Neural progenitor cell (in vitro differentiated cells): ENCODE measurements at places on chromosomes 7 and 10.

DNA sequence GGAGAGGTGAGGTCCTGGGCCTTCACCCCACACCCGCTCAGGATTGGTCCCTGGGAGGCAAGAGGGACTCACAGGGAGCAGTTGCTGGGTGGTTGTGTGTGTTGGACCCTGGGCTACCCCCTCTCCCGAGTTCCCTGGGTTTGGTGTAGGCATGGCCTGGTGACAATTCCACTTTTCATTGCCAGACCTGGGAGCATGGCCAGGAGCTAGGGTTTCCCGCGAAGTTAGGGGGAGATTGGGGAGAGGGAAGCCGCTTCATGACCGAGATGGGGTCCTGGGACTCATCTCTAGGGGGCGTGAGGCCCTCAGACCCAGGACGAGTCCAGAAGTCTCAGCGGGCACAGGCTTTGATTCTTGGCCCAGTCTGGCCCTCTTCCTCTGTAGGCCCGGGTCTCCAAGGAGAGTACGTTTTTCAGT, 606 bp downstream of the PALD1 start:
- DNase-seq = peak; percentile 41

DNA sequence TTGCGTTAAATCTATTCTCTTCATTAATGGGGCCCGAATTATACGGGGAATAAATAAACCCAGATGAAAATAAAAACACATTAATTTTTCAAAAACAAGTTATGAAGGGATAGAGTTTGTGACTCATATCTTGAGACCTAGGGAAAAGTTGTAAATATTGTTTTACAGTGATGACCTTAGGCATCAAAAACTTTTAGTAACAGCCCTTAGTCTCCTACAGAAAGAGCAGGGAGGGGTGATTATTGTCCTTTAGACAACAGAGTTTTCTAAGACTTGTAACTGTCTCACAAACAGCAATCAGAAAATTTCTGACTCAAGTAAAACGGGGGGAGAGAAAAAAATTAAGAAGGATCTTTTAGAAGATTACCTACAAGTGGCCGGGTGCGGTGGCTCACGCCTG, 102.7 kb downstream of the COL28A1 start:
- DNase-seq = no peak

- peak; percentile 22 for DNase-seq
These were observed 178.4 kb downstream of the ARHGAP12 start for GRCh38 chr10:31749981-31750840.

DNA sequence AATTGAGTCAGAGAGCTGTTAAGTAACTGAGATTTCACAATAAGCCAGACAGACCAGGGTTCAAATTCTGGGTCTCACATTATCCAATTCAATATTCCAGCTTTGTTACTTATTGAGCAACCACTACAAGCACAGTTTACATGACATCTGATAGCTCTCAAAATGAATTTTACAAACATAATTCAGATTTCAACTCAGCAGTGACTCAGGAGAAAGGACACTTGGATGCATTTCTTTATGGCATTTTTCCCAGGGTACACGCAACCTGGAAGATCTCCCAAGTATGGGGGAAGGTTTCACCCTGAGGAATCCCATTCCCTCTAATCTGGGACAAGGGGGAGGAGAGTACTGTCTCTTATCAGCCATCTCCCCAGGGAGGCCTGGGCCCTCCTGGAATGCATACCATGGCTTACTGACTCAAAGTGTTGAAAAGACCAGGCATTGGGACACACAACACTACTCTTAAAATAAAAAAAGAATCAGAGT, 102.4 kb downstream of the CFTR start:
- peak; percentile 17 for DNase-seq

DNA sequence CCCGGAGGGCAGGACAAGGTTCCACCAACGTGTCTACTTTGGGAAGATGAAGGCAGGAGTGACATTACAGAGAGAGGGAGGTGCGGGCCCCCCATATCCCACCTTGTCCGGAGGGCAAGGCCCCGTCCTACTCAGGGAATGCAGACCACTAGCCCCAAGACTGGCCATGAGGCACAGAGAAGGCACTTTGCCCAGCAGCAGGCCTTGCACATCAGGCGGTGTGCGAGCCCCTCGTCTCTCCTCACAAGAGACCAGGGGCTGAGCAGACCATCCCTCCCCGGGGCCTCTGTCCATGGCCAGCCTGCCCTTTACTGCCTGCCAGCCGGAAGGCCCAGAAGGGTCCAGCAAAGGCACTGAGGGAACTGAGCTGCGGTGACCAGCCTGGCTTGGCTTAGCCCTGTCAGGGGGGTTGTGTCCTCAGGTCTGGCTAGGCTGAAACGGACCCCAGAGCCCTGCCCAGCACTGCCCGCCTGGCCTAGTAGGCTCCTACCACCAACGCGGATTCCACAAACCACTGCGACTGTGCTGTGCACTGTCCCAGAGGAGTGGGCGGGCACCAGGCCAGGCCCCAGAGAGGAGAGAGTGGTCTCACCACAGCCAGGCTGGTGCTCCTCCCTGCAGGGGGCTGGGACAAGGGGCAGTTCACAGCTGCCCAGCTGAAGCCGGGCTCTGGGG, 16.7 kb downstream of the CAMK2B start:
- peak; percentile 41 for DNase-seq

DNA sequence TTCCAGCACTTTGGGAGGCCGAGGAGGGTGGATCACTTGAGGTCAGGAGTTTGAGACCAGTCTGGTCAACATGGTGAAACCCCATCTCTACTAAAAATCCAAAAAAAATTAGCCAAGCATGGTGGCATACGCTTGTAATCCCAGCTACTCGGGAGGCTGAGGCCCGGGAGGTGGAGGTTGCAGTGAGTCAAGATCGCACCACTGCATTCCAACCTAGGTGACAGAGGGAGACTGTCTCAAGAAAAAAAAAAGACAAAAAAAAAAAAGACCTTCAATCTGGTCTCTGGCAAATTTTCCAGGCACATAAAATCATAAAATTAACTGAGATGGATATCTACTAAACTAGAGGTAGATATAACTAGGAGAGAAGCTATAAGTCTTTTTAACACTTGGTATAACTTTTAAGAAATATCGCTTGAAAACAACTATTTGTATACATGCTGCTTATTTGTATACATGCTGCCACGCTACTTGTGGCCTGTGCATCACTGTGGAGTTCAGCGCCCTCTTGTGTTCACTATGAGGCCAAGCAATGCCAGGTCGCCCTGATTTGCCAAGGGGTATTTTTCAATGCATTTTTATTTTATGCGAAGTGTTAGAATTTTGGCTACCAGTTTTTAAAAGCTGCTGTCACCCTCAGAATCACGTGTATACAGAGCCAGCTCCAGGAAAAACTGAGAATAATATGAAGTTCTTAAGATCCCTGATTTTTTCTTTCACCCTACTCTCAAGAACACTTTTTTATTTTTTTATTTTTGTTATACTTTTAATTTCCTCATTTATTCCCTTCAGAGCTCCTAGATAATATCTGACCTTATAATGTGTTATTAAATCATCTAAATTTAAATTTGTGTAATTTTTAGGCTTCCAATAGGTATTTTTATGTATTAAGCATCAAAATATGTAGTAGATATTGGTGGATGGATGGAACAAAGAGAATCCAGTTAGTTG, 26.7 kb downstream of the CYCS start:
- peak; percentile 83 for DNase-seq

DNA sequence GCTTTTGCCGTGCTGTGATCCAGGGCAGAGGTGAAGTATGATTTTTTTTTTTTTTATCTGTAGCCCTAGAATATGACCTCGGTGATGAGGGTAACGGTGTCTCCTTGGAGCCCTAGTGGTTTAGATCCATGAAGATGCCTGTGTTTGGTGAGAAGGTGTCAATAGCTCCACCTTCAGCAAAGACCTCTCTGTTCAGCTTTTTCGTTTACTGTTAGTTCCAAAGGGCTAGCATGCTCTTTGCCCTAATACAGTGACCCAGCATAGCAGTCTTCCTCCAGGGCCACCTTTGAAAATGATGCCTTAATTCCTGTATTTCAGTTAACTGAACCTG, 746 bp upstream of the MRPS16 start:
- peak; percentile 13 for DNase-seq

- DNase-seq = no peak
These were observed 8.9 kb downstream of the GRID1 start for GRCh38 chr10:86357676-86358075.

DNA sequence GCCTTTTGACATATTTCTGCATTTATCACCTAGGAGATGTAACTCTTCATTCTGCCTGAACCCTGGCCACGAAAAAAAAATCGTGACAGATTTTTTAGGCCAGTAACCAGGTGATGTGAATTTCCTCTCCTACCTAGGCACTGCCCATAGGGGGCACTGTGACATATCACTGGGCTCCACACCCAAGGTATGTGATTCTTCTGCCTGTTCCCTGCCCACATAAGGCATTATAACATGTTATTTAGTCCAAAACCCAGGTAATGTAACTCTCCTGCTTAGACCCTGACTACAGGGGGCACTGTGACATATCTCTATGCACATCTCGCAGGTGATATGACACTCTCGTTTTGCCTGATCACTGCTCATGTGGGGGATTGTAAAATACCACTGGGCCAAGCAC, 29.5 kb upstream of the ZNF107 start:
- DNase-seq = no peak

DNA sequence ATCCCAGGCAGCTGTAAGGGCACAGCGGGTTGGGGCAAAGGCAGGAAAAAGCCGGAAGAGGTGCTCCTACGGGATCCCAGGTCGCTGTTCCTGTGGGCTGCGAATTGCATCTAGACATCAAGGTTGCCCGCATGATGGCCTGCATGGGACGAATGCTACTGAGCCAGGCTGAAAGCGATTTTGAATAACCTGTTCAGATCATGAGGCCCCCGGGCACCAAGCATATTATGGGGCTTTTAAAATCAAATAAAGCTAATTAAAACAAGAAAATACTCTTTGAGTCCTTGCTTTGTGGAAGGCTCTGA, 37.1 kb downstream of the CAMK2B start:
- no peak for DNase-seq

- no peak for DNase-seq
These were observed 13.2 kb downstream of the OSBPL3 start for GRCh38 chr7:24966802-24967201.

DNA sequence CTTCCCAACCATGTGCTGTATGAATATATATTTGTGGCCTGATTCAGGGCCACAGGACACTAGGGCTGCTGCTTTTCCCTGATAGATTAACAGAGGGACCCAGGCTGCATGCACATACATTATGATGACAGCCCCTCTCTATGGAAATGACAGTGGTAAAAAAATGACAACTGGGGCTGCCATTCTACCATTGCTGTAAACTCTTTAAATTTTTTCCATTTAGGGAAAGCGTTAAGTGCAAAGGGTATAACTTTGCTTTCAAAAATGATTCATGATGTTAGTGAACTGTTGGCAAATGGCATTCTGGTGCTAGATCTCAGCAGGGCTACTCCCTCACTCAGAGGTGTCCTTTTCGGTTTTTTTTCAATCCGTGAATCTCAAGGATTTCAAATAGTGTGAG, 4.2 kb downstream of the CTBP2 start:
- no peak for DNase-seq
